Activated gamma-delta T cell (primary cell): ENCODE measurements at places on chromosomes 12 and 14.

DNA sequence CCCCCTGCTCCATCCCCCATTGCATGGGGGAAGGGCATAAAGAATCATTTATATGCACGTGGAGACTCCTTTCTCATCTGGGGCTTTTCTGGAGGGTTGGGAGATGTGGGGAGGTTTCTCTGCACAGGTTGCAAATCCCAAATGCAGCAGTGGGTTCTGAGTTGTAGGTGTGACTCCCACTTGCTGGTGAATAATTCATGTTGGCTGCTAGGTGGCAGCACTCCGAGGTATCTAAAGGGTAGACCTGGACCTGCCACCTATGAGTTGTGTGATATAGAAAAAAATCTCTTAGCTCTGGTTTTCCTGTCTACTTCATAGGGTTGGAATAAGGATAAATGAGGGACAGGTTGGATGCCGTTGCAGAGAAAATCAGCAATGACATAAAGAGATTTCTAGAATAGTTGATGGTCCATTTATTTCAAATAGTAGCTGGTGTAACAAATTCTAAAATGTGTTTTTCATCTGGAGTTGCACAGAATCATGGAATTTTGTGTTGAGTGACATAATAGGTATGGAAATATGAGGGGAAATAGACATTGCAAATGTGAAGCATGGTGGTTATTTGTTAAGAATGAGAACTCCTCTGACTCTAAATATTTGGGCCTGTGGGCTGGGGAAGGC is 4.6 kb downstream of the MARCHF9 start:
- DNase-seq, result no peak

DNA sequence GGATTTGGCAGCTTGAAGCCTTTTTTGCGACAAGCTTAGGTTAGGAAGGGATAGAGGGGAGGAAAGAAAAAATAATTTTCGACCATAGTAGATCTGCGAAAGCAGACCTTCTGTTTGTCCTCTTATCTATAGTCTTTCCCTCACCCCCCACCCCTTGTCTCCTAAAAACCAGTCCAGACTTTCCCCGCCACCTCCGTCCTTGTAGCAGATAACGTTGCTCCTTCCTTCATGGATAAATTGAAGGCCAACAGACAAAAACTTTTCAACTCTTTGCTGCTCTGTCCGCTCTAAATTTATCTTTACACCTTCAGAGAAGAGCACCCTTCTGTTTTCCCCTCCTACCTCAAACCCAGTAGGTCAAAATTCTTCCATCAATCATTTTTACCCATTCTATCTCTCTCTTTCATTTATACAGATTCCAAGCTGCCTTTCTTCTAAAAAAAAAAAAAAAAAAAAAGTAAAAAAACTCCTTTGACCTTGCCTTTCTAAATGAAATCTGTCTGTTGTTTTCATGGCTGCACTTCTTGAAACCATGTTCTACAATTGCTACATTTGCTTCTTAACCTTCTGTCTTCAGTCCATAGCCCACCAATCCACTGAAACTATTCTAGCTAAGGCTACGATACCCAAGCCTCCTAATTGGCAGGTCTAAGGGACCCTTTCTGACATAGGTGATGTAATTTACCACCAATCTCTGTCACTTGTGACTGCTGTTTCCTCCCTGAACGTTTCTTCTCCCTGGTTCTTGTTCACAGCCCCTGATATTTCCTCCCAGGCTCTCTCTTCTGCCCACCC is 11.1 kb upstream of the NEMF start:
- no peak for DNase-seq

- DNase-seq, result no peak
Observed at GRCh38 chr14:102506626-102506925, 3.0 kb downstream of the ANKRD9 start.

DNA sequence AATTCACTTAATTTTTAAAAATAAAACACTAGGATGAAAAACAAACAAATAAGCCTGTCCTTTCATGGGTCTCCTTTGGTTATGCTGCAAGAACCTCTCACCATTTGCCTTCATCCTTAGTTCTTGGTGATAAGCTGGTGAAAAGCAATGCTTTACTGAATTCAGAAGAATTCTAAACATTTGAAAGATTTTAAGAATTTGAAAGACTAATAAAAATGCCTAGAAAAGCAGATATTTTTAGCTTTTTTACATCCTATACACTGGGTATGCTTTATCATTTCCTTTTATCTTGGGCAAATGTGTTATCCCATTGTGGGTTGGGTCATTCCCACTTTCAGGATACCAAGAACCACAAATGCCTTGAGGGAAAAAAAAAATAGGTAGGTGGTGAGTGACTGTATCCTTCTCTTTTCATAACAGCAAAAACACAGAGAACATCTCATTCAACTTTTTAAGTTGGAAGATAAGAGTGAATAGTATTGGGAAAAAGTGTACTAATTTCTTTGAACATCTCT is 197.1 kb upstream of the ABCD2 start:
- no peak for DNase-seq

DNA sequence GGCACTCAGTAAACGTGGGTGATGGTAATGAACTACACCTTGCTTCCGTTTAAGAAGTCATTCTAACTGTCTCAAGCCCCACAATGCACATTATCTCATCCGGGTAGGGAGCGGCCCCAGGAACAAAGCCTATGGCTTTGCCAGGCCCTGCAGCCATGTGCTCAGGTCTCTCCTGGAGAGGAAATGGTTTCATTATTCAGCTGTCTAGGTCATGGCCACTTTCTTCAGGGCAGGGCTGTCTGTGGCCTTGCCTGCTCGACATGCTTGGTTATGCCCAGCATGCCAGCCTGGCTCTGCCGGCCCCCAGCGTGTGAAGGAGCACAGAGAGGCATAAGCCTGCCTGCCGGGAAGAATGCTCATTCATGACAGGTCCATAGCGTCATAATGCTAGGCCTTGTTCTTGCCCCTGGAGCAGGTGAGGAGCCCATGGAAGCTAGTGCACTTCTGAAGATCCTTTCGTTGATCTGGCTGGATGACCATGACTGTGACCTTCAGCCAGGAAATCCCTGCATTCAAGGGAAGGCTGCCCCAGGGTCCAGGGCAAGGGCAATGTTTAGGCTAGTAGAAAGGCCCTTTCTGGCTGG is 26.3 kb upstream of the FOS start:
- DNase-seq, result no peak

DNA sequence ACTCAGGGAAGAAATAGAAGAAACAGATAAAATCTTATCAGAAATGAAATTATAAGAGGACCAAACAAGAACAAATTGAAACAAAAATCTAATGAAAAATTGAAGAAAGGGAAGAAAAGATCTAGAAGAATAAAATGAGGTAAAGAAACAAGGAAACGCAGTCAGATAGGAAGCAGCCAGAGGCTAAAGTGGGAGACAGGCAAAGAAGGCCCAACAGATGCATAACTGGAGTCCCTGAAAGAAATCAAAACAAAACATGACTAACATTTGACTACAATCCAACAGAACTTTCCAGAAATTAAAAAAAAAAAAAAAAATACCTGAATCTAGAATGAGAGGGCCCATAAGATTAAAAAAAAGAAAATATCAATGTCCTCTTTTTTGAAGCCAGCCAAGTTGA is 65.6 kb downstream of the AMN start:
- DNase-seq, result no peak

- DNase-seq, result no peak
Observed at GRCh38 chr12:120843472-120843871, 60.7 kb downstream of the SPPL3 start.

GRCh38 chr14:94081386-94081820 is 293 bp downstream of the IFI27L1 start:
- no peak for DNase-seq

- DNase-seq, result no peak
Observed at GRCh38 chr14:77036484-77037214, 8.1 kb upstream of the IRF2BPL start.

DNA sequence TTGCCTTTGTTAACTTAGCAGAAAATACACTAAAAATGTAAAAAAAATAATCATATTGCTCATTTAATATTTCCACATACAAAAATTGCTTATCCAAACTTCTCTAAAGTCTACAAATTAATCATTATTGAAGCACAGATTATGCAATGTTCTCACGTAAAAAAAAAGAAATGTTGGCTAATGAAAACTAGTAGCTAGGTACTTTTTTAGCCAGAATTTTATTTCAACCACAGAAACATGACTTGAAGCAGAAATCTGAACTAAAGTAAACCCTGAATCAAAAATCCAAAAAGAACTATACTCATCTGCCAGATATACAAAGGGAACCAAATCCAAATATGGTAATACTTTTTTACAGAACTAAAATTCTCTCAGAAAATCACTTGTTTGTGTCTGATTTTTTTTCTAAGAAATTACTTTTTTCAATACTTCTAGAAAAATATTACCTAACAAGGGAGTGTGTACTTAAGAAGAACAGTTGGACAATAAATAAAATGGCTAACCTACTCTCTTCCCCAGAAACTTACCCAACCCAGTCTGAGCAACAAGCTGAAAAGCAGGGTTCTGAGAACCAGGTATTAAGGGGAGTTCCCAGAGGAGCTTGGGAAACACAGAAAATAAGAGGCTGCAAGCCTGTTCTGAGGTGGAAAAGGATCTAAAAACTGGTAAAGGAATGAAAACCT is 78.4 kb upstream of the RAP1B start:
- no peak for DNase-seq
